ENCODE measurements at places on chromosomes 12 and 14.
A peak's percentile ranks its signal among the peaks of the same experiment; 100 is the strongest.

DNA sequence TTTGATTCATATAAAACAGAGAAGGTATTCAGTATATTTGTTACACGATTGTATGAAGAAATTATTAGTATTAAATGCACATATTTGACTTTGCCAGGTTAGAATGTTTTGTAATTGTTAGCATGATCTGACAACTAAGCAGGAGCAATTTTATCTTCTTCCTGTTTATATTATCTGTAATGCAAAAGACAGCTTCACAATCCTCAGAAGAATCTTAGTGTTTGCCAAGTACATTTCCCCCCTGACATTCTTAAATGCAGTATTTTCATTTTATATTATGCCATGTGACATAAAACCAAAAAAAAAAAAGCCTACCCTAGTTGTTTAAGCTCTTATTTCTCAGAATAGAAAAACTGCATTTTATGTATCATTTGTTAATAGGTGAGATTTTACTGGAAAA is 469.4 kb downstream of the FOXG1 start:
- no peak for DNase-seq

- no peak for DNase-seq
Observed at GRCh38 chr12:56315249-56315621, 553 bp downstream of the CNPY2 start.

- DNase-seq: no peak
Observed at GRCh38 chr12:110669193-110669502, 19.8 kb downstream of the HVCN1 start.

DNA sequence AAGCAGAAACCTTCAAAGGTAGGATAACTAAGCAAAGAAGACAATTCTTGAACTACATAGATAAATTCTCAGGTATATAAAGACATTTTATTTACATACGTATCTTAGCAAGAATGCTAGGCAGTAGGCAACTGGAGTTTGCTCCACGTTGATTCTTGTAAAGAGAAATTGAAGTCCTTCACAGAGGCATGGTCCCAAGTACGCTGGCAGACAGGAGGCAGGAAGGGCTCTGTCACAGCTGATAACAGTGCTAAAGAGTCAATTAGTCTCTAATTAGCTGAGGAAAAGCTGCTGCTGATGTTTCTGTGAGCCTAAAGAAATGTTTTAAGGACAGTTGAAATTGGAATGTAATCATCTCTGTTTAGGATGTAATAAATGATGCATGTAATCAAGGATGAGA is 146.8 kb downstream of the METTL25 start:
- no peak for DNase-seq

GRCh38 chr12:52604859-52605258 is 3.6 kb upstream of the KRT72 start:
- DNase-seq: no peak

DNA sequence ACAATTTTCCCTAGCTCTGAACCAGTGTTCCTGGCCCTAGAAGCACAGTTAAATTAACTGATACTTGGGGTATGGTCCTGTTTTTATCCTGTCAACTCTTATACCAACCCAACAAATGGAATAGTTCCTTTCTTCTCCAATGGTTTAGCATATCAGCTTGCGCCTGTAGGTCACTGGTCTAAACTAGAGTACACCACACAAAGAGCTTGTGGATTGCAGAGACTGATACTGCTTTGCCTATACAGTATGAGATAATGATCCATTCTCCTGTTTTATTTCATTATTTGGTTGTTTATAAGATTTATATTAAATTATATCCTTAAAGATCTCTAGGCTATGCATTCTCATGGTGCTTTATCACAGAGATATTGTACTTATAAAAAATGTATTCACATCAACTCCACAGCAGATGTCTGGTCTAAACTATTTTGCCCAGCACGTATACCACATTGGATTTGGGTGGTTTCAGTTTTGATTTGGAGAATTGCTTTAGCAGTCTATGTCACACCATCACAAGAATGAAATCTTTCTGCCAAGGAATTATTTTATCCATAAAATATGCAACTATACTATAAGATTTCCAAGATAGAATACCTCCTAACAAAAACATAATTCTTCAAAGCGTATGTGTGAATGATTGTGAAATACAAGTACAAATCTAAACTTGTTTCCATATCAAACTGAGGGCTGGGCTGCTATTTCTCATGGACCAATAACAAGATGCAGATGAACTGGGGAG is 142.1 kb downstream of the SLC16A7 start:
- no peak for DNase-seq

DNA sequence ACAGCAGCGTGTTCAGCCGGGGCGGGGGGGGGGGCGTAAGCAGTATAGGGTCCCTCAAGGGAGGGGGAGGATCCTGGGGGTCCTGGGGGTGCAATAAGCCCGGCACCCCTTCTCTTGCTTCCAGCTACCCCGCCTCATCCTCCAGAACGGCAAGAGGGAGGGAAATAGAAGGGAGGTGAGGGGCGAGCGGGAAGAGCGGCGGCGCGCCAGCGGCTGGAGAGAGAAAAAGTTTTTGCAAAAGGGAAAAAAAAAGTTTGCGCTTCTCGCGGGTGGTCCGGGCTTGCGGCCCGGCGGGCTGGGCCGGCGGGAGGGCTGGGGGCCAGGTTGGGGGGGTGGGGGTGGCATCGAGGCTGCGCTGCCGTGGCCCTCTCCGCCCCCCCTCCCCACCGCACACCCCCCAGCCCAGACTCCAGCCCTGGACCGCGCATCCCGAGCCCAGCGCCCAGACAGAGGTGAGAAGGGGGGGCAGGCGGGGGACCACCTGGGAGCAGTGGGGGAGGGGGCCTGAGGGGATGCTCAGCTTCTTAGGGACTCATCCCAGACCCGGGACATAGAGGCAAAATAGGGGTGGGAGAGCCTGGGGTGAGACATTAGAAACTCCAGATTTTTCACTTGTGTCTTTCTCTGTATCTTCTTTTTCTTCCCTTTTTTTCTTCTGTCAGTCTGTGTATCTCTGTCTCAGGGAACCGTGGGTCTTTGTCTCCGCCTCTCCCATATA is at the start of gene GLI1:
GLI1 (plus strand) TSS at position 36 of the 718 bp plus-strand sequence. CDS start 3,907 bp downstream, outside the sequence.
- no peak for DNase-seq

DNA sequence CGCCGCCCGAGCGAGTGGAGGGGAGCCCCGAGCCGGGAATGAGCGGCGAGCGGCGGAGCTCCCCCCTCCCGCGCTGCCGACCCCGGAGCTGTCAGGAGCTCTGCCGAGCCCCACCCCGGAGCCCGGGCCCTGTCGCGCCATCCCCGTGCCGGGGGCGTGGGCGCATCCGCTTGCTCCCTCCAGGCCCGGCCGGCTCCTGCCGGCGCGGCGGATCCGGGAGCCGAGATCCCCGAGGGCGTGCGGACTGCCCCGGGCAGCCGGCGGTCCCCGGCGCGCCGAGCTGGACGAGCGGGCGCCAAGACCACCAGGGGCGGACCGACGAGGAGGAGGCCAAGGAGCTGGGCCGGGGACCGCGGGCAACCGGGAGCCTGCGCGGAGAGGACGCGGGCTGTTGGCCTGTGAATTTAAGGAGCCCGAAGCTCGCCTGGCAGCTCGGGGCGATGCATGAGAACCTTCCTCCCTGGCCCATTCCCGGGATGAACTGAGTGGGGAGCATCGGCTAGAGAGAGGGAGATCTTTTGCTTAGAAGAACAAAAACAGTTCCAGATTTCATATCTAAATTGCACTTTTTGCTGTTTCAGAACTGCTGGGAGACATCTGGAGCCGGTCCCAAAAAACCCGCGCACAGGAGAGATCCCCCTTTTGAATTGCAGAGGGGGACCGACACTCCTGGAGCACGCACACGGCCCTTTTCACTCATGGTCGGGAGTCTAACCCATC is 2.0 kb downstream of the PTHLH start:
- DNase-seq: no peak

DNA sequence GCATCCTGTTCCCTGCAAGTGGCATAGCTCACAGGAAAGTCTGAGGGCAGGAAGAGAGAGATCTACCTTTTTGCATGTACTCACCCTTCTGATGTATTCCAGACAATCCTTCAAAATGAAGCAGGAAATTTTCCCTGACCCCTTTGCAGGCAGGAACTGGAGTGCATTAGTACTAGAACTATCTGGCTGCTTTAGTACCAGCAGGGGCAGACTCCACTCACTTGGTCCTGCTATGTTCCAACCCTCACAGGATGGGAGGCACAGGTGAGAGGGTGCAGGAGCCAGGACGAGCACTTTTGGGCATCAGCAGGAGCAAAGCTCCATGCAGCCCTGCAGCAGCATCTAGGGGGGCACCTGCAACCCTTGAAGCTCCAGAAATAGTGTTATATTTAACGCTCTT is 116.3 kb upstream of the IGF1 start:
- no peak for DNase-seq

DNA sequence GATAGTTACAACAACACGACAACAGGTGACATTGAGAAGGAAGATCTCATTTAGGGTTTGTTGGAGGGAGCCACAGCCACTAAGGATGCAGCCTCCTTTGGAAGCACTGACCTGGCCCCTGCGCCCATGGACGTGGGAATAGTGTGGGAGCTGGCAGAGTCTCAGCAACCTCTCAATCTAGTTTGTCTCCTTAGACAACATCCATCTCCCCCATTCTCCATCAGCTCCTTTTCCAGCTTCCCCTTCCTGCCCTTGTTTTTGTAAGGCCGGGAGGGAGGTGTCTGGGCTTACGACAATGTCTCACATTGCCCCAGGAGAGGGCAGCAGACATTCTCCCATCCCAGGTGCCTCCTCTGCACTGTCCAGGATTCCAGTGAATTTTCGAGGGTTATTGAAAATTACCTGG is 170.2 kb upstream of the PZP start:
- no peak for DNase-seq

- DNase-seq: no peak
Observed at GRCh38 chr12:92502417-92503028, 200.3 kb upstream of the PLEKHG7 start.

GRCh38 chr12:123401753-123402683 is 18.1 kb downstream of the KMT5A start:
- no peak for DNase-seq

- DNase-seq: no peak
Observed at GRCh38 chr14:66709291-66709690, 201.3 kb downstream of the GPHN start.

- DNase-seq: no peak
Observed at GRCh38 chr12:42953021-42953420, 363.5 kb upstream of the PRICKLE1 start.

- no peak for DNase-seq
Observed at GRCh38 chr14:24310265-24310645, 315 bp downstream of the LTB4R2 start.

GRCh38 chr12:121793838-121794533 is 498 bp upstream of the RHOF start:
- peak; percentile 87 for DNase-seq

DNA sequence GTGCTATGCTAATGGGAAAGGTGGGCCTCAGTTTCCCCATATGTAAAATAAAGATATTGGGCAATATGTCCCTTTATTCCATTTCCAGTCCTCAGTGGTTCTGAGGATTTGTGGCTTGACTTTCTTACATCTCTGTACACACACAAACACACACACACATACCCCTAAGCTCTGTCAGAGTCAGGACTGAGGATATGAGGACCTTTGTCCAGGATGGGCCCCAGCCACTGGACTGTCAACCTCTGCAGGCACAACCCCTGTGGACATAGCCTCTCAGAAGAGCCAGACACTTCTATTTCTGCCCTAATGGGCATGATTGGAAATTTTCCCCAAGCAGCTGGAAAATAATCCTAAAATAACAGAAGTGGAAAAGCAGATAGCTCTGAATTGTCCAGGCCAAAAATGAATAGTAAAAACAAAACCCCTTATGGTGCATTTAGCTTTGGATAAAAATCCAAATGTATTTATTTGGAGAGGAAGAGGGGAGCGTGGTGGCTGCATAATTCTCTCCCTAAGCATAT is 50.2 kb downstream of the RIN3 start:
- DNase-seq: no peak

GRCh38 chr12:49622501-49623141 is 740 bp upstream of the PRPF40B start:
- no peak for DNase-seq

- DNase-seq: no peak
Observed at GRCh38 chr12:92551853-92552397, 150.9 kb upstream of the PLEKHG7 start.

DNA sequence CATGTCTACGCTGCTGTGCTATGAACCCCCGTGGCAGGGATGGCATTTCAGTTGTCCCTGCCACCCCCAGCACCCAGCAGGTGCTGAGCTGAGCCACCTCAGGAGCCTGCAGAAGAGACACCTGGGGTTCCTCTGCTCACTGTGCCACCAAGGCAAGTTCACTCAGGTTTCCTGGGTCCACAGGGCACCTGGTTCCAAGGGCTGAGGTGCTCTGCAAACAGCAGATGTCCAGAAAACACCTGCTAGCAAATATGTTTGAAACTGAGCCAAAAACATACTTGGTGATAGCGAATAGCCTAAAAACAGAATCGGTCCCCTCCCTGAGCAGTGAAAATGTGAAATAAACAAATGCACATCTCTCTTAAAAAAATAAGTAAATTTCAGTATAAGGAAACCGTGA is 35.6 kb upstream of the GPR68 start:
- DNase-seq: no peak

- no peak for DNase-seq
Observed at GRCh38 chr14:69231486-69231885, 28.5 kb upstream of the GALNT16 start.

- DNase-seq: no peak
Observed at GRCh38 chr12:16415155-16415554, 67.7 kb downstream of the MGST1 start.

DNA sequence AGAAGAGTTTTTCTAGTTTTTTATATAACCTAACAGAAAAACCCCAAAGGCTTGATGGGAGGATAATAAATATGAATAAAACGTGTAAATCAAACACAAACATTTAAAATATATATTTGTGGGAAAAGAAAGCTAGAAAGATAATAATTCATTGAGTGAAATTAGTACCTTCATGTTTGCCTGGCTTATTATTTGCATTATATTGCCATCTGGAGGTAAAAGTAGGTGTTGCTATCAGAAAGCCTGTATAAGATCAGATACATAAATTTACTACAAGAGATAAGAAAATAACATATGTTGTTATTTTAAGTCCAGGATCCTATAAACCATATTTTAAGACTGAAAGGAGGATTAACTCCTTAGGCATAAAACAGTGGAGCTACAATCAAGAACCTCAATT is 77.7 kb downstream of the NTS start:
- DNase-seq: no peak

GRCh38 chr14:64464651-64465050 is 648 bp upstream of the AKAP5 start:
- no peak for DNase-seq

DNA sequence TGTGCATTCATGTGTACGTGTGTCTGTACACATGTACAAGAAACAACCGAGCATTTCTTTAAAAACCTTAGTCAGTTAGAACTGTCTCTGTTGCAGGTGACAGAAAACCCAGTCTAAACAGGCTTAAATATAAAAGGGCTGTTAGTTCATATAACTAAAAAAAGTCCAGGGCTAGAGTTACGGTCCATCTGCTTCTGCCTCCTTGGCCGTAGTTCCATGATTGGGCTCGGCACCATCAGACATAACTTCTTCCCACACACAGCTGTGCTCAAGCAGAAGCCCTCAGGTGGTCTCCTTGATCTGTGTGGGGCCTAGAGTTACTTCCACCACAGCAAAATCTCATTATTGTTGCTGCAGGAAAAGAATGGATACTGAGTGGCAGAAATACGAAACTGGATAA is 34.6 kb downstream of the CKB start:
- DNase-seq: no peak

GRCh38 chr14:70671652-70672644 is 30.2 kb downstream of the TTC9 start:
- no peak for DNase-seq

- DNase-seq: no peak
Observed at GRCh38 chr12:27987331-27987730, 14.8 kb upstream of the PTHLH start.
